ENCODE measurements at places on chromosomes 1 and 21.

DNA sequence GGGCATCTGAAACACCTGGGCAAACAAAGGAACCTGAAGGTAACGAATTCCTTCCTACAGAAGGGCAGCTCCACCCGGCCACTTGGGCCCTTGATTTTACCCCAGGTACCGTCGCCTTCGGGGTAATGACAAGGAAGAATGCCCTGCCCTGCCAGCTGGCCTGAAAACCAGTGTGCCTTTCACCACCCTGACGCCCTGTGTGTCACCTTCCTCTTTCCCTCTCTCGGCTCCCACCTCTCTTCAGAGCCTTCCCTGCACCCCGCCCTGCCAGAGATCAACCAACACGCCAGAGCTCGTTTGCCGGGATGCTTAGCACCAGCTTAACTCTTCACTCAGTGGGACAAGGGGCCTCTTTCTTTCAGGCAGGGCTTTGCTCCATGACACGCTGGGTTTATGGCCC lies 86.0 kb downstream of the SIM2 start:
- no peak for DNase-seq

DNA sequence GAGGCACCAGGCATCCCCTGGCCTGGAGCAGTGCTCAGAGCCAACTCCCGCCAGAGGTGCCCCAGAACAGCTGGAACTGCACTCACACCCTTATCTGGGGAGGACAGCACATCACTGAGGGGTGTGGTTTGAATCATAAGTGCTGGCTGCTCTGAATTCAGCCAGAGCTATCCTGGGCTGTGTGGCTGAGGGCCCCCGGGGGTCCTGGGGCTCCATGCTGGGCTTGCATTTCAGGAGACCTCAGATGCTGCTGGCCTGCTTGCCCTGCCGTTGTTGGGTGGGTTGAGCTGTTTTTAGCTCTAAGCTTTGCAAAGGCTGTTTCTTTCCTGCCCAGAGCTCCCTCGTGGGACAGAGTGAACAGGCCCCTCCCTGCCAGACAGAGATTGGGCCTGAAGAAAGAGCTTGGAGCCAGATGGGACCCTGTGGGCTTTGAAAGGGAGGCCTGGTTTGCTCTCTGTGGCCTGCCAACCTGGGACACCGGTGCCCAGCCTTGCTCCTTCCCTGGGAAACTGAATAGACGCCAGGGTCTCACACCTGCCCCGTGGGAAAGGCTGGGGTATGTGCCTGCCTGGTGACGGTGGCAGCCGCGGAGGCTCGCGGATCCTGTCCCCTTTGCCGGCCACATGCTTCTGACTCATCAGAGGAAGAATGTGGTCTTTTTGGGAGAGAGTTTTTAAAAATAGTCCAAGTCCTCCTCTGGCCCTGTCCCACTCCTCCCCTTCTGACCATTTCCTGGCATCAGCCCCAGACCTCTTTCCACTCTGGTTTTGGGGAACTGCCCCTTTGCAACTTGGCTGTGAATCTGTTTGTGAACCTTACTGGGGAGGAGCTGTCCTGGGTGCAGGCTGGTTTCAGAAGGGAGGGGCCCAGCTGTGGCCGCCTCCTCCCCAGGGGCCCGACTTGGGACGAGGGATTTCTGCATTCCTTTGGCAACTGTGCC lies 30.0 kb downstream of the ARHGEF10L start:
- peak; percentile 78 for DNase-seq

GRCh38 chr1:101005871-101006270 lies 19.7 kb downstream of the DPH5 start:
- DNase-seq: peak; percentile 8

DNA sequence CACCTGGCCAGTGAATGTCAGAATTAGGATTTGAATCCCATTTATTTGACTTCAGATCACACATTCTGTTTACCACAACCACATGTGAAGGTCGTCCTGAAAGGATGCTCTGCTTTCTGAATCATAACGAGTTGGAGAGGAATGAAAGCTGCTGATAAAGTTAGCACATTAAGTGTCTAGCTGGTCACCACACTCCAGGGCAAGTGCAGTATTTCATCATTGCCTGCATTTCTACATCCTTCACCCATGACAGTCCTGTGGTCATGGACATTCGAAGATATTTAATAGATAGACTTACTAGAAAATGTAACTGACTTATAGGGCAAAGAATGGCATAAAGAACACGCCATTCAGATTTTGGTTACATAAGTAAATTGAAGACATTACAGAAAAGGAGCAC lies 52.7 kb upstream of the ST6GALNAC3 start:
- DNase-seq: no peak

GRCh38 chr1:117093091-117093534 lies 28.4 kb downstream of the TRIM45 start:
- DNase-seq: no peak

DNA sequence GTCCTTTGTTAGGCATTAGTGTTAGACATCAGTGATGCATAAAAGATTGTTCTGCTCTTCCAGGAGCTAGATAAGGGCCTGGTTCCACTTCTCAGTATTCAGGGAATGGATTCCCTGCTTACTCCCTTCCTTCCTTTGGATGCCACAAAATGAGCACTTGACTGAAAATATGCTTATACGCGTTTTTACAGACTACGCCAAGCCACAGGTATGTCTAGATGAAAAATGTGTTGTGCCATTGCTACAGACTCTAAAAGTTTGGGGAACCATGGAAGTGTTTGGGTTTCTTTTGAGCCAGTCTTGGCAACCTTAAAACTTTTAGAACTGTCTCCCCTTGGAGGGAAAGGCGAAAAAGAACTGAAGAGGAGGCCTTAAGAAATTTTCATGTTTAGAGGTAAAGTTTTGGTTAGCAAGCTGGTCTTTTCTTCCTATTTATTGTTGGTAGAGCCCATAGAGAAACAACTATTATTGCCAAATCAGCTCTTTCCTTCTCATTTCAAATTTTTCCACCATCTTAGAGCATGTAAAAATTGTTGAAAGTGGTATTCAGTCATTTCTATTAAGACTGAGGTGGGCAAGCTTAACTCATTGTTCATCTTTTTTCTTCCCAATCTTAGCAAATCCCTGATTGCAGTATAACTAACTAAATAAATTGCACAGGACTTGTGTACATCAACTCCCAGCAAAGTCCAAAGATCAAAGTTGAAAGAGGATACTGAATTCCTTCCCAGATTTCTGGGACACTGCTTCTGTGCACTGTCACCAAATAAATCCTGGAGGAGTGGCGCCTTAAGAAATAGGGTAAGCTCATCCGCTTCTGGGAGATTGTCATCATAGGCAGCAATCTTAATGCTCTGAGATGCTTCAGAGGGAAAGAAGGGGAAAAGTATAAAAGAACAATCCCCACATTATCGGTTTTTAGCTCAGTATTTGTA lies 18.9 kb downstream of the FGGY start:
- DNase-seq: no peak

DNA sequence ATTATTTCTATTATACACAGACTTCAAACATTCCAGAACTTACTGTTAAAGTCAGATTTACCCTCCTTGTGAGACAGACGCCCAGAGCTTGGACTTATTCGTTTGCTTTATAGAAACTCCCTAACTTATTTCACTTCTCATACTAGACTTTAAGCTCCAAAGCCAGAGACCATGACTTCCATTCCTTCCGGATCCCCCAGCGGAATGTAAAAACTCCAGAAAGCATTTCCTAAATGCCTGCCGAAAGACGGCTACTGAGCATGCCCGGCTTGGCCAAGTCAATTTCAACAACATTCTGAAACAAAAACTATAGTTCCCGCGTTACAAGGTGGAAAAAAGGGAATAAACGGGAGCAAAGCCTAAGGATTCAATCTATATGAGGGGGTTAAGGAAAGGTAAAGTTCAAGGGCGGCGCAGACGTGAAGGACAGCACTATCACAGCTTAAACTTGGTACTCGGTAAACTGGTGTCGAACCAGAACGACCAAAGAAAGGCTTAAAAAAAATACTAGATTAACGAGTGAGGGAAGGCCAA lies 1.1 kb downstream of the USP48 start:
- DNase-seq: peak; percentile 37

- no peak for DNase-seq
Measured at GRCh38 chr1:234559902-234560676, 49.9 kb downstream of the IRF2BP2 start.

GRCh38 chr1:61080413-61081143 lies 1.8 kb upstream of the NFIA start:
- DNase-seq: no peak

DNA sequence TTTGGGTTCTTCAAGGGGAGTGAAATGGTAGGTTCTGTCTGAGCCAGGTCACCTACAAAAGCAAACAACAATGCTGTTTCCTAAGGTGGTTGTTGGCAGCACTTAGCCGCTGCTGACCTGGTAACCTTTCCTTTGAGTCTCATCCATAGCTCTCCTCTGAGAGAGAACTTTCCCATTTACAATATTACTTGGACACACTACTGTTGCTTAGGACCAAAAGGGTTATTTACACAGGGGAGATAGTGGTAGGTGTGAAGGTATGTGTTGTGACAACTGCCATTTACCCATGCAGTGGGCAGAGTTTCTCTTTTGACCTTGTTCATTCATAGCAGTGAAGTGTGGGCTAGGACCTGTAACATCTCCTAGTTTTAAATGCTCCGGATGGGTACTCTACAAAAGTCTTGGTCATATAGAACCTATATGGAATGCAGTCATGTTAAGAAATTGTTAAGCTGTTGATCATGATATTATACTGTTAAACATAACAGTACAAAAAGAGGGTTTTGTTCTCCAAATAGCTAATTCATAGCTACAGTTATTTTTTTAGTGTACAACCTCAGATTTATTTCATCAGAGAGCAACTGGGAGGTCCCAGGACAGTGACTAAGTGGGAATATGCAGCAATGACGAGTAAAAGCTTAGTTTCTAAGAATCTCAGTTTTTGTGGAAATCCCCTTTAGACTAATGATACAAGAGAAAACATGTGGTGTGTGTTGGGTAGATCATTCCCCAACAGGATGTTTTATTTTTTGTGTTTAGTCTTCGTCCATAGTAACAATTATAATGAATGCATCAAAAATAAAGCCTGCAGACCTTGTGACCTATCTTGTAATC lies 219.7 kb downstream of the NFIA start:
- DNase-seq: no peak

DNA sequence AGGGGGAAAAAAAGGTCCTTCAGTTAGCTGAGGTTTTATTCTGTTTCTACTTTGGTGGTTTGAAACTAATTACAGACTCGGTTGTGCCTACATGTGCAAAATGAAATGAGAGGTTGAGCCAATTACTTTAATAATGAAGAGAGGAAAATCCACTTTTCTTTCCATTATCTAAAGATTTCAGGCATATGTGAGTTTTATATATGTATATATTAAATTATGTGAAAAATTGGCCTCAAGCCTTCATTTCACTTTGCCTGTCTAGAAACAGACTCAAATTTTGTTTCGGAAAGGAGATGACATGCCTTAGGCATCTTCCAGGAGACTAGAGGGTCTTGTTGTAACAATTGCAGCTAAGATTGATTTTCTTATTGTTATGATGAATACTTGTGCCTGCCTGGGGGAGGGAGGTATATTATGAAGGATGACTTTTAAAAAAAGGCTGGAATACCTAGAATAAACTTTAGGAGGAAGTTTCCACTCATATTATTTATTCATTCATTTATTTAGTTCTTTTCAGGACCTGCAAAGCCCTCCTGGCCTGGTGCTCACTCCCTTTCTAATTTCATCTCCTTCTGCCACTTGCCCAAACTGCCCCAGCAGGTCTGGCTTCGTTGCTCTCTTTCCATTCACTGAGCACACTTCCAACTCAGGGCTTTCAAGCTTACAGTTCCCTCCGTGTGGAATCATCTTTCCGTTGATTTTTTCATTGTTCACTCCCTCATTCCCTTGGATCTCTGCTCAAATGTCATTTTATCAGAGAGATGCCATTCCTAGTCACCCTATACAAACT lies 94.2 kb upstream of the HOOK1 start:
- no peak for DNase-seq

DNA sequence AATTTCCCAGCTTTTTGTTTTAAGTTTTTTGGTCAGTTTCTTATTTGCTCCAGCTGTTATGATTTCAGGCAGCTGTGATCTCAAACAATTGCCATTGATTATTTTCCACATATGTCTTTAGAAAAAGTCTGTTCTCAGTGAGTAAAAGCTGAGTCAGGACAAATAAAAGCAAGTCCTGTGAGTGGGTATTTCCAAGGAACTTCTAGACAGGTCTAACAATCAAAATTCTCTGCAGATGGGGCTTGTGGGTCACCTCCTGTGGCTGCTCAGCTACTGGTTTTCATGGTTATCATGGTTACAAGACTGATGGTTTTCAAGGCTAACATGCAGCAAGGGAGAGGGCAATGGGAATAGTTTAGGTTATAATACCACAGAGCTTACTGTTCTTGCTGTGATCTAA lies 585.7 kb downstream of the LMO4 start:
- no peak for DNase-seq

- no peak for DNase-seq
Measured at GRCh38 chr1:112708489-112708888, 1.6 kb upstream of the RHOC start.

GRCh38 chr1:179767177-179767581 lies 24.1 kb downstream of the FAM163A start:
- no peak for DNase-seq

DNA sequence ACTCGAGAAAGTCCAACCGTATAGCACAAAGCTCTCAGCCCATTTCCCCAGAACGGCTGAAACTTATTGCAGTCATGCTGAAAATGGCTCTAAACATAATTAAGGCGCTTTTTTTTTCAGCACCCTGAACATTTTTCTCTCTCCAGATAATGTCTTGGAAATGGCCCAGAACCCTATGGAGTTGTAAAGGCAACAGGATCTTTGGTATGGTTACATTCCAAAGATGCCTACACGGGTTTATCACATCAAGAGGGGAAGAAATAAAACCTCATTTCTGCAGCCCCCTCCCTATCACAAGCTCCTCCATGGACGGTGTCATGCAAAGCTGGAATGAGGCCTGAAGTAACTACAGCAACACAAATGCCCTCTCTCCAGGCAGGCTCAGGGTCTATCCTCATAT lies 126.4 kb upstream of the GALNT2 start:
- no peak for DNase-seq

DNA sequence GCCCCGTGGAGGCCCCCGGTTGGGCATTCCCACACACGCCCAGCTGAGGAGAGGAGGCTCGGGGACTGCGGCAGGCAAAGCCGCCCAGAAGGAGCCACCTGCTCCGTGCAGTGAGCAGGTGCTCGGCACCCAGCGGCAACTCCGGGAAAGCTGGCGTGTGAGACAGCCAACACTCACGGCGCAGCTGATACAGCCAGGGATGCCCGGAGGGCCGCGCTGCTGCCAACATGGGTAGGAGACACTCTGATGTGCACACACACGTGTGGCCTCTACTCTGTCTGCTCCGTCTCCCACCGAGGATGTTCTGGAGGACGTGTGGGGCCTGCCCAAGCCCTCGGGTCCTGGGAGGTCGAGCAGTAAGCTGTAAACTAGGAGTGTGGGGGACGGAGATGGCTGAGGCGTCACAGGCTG lies 12.9 kb downstream of the MORN1 start:
- DNase-seq: no peak

DNA sequence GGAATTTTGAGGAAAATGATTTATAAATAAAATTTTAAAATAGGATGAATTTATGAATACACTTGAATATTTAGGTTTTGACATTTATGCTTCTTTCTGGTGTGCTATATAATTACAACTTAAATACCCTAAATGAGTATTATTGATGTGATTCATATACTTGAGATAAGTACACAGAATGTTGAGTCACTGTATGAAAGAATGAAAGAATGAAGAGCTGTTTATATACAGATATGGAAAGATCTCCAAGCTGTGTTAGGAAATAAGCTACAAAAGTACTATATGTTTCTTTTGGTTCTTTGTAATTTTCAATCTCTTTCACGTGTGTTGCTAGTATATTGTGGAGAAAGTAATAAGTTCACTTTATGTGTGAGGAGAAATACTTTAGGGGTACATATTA lies 147.2 kb downstream of the RASAL2 start:
- no peak for DNase-seq

- no peak for DNase-seq
Measured at GRCh38 chr1:236397173-236397759, 3.2 kb downstream of the EDARADD start.

Measured in NB4 (cell line).